ENCODE measurements at places on chromosomes 3 and 15.

- DNase-seq: no peak
Observed at GRCh38 chr3:14457999-14458398, 55.6 kb downstream of the SLC6A6 start.

DNA sequence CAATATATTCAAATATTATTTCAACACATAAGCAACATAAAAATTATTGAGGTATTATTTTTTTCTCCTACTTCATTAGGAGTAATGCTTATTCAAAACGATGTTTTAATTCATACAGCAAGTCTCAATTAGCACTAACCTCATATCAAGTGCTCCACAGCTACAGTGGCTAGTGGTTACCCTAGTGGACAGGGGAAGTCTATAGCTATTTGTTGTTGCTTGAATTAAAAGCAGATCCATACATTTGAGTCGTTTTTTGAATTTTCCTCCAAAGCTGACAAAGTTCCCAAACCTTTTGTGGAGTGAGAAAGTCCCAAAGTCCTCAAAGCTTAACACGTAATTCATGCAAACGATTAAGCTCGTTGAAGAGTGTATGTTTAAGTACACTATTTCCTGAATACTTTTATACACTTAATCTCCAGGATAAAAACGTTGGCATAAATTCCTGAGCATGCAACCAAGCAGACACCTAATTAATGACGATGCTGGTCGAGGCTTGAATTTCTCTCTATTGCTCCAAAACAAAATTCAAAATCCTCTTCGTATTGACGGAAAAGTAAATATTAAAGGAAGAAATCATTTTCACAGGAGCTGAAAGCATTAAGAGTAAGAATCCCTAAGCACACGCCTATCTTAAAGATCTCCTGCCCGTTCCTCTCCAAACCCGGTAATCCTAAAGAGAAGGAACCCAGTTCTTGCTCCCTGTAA, 985 bp downstream of the VPS13C start:
- DNase-seq: no peak

DNA sequence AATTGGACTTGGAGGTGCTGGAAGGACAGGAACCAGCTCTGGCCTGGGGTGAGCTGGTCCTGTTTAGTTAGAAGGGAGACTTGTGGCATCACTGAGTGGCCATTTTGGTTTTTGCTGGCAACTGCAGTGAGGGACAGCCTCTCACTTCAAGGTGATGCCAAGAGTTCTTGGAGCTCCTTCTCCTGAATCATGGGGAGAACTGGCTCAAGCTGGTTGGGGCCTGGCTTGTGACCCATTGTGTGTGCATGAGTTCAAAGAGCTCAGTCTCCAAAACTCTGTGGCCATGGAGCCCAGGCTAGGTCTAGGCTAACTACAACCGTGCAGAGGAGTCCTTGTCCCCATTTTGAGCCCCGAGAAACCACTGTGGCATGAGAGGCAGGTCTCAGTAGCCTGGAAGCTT, 60.1 kb upstream of the ZNF148 start:
- no peak for DNase-seq

DNA sequence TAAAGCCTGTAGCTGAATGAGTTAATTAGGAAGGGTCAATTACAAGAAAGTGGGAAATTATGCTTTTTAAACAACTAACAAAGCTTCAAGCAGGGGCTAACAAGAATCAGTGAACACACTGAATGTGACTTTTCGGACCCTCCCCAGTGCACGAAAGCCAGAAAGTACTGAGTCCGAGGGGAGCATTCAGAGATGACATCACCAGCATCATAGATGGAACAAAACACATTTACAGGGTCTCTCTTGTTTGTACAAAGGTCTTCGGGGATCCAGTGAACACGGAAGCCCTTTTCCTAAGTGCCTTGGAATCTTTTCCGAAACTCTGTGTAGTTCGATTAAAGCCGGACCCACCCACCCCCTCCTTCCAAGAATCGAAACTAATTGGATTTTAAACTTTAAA, 829 bp downstream of the DCP1A start:
- DNase-seq: no peak

DNA sequence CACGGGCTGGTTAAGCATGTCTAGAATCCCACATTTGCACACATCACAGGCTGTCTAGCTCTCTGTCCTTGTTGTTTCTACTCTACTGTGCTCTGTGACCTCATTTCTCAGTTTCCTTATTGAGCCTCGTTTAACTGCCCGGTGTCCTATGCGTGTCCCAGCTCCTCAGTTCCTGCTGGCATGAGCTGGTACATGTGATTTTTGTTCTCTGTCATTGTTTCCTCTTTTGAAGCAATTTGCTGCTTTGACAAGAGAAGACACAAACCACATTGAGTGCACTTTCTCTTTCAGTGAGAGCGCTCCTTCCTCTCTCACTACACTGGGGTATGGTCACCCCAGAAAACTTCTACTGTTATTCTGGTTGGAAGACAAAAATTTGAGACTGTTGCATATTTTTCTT, 563.5 kb downstream of the PDCD6IP start:
- DNase-seq: no peak

GRCh38 chr3:170897978-170898377, 10.5 kb downstream of the EIF5A2 start:
- DNase-seq: no peak

Measured in NCI-H510A (cell line).